ENCODE measurements at places on chromosomes 4 and X.

- no peak for DNase-seq
Measured at GRCh38 chr4:16785793-16786527, 112.5 kb downstream of the LDB2 start.

DNA sequence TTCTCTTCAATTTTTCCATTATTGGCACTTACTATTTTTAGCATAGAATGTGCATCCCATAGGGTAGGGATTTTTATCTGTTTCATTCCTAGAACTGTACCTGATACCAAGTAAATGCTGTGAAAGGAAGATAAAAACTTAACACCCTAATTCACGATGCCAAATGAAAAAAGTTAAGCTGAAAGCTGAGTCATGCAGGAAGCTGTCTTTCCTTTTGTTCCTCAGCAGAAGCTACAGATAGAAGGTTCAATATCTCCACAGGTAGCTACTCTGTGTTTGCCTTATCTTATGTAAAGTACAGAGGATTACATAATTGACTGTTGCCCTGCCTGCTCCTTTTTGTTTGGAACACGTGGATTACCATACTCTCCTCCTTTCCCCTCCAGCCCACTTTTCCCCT, 77.0 kb downstream of the LRP2BP start:
- DNase-seq, result no peak

- DNase-seq, result no peak
Measured at GRCh38 chr4:11418610-11419009, 10.1 kb downstream of the HS3ST1 start.

DNA sequence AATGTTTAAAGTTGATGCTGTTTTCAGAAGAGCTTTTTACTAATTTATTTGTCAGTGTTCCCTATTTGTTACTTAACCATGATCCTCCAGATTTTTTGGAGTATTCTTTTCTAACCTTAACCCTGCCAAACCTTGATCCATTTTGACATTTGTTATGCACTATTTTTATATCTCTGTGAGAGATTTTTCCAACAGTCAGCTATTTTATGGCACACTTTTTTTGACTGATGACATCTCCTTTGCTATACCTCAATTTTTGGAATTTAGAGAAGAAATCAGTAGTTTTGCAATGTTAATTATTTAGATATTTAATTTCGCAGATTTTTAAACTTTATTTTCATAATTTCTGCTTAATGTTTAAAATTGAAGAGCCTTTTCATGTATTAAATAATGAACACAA, 66.0 kb downstream of the CPEB2 start:
- no peak for DNase-seq

DNA sequence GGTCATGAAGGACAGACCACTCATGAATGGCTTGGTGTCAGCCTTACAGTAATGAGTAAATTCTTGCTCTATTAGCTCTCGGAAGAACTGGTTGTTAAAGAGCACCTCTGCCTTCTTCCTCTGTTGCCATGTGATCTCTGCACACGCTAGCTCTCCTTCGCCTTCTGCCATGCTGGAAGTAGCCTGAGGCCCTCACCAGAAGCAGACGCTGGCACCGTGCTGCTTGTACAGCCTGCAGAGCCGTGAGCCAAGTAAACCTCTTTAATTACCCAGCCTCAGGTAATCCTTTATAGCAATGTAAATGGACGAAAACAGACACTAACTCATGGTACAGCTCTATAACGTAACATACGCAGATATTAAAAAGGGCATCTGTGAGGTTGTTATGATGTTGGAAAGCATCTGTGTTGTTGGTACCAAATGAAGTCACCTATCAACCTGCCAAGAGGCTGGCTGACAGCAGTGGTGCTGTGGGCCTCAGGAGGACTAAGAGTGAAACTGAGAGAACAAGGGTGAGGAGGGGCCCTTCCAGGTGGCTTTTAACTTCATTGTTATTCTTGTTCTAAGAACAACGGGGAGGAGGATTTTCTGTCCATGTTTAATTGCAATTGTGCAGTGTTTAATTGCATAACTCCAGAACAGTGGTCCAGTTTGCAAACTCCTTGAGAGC, 69.2 kb downstream of the CRMP1 start:
- DNase-seq, result no peak

DNA sequence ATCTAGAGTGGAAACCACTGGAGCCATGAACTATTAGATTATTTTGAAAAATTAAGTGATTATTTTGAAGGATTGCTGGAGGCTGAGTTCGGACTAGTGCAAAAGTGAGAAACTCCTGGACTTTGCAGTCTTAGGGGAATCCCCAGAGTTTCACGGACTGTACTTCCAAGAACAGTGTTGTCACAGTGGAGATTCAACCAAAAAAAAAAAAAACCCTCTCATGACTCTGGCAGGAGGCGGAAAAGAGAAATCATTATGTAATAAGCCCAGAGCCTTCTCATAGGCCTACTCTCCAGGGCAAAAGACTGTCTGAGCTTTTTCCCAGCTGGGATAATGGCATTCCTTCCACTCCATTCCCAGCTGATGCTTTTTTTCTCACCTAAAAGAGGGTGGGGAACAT, 16.8 kb upstream of the C4orf51 start:
- no peak for DNase-seq

DNA sequence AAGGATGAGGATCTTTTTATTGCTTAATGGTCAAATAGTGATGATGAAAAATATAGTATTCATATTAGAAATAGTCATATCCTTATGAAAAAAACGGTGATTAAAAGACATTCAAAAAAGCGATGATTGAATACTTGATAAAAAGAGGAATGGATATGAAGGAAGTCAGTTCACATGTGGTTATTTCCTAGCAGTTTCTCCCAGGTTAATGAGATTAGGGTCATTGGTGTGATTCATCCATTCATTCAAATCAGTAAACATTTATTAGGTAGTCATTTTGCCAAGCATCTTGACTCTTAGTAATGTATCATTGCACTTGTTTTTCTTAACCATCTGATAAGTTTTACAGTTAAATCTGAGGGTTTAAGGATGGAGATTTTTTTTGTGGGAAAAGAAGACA, 294.1 kb downstream of the ARHGAP24 start:
- DNase-seq, result no peak

All from stimulated activated CD4-positive, alpha-beta T cell treated with anti-CD3 and anti-CD28 coated beads, Interleukin-15, amount 100 ng/mL, for 1 hour (primary cell).